ENCODE measurements at places on chromosomes 12 and 14.

- peak; percentile 48 for DNase-seq
These were observed 53.5 kb downstream of the SLC38A6 start for GRCh38 chr14:61034416-61035120.

- DNase-seq, result no peak
These were observed 64.9 kb downstream of the LLPH start for GRCh38 chr12:66065641-66066136.

GRCh38 chr12:31804185-31804504 lies 75.3 kb upstream of the AMN1 start:
- DNase-seq, result no peak

DNA sequence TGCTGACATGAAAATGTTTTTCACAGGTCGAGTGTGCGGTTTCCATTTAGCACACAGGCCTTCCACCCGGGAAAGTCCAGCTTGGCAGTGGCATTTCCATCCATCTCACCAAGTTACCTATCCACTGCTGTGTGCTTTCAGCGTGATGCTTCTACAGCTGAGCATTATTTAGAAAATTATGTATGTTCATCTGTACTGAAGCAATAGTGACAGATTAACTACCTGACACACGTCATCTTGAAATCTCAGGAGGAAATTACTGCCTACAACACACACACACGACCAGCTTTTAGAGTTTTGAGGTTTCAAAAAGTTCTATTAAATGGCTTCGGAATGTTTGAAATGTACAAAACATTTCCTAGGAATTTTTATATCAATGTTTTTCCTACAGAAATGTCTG lies 39.4 kb downstream of the IFNG-AS1 start:
- DNase-seq, result no peak

GRCh38 chr12:5138845-5139244 lies 95.2 kb downstream of the KCNA5 start:
- no peak for DNase-seq

DNA sequence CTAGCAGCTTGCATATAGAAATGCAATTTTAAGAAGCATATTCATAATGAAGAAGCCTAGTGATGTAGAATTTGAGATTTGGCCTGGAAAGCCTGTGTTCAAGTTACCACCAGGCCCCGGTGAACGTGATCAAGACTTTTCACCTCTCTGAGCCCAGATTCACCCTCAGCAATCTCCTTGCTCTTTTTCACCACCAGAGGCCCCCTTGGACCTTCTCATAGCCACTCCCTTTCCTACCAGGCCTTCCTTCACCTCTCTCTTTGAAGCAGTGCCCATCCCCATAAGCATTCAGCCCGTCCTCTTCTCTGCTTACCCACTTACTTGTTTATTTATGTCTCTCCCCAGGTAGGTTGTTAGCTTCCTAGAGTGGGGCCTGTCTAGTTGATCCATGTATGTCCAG lies 1280.9 kb downstream of the AACS start:
- DNase-seq, result no peak

- DNase-seq, result no peak
These were observed 13.8 kb downstream of the TSPAN9 start for GRCh38 chr12:3091038-3091319.
